ENCODE measurements at places on chromosomes 12 and 14.

DNA sequence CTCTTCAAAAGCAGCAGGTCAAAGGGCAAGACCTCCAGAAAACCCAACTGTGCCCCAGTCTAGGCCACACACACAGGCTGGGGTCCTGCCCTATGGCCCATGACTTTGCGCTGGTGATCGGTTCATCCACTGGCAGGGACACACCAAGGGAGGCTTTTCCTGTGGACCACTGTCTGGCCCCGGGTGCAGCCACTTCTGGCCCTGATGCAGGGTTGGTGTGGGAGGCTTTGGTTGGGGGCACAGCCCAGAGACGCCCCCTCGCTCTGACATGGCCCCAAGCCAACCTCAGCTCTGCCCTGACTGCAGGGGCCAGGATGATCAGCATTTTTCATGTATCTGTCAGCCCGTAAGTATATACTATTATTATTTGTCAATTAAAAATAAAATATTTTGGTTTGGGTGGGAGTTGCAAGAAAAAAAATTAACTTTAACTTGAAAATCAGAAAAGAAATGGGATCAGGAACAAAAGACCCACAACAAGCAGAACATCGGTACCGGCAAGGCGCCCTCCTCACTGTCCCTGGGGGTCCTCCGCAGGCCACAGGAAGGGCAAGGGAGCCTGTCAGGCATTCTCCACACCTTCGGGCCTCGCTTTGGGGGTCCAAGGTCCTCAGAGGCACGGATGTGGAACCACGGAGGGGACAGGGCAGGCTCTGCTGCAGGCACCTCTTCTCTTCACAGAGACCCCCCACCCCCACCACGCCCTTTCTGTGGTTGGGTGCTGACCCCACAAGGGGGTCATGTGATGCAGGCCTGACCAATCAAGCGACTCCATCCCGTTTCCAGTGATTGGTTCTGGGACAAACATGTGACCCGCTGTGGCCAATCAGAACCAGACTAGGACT, 181.5 kb upstream of the SFSWAP start:
- DNase-seq, result no peak

- no peak for DNase-seq
These were observed 162.0 kb downstream of the UNC79 start for GRCh38 chr14:93592786-93593185.

GRCh38 chr12:31224768-31225448, 101.0 kb downstream of the SINHCAF start:
- DNase-seq, result no peak

GRCh38 chr12:115859231-115859630, 418.3 kb downstream of the MED13L start:
- DNase-seq, result no peak

DNA sequence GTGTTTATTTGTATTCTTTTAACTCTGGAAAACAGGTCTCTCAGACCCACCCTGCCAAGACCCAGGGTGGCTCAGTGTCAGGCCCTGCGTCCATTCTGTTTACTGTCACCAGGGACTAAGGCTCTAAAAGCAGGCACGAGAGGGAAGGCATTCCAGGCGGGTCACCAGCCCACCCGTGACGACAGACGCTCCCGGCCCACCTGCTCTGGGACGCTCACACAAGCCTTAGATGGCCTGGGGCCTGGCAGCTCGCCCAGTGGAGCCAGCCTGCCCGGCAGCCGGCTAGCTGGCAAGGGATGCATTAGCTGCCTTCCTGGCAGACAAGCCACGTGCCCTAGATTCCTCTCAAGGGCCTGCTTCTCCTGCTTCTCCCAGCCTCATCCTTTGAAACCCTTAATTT, 9.2 kb upstream of the NUAK1 start:
- no peak for DNase-seq

DNA sequence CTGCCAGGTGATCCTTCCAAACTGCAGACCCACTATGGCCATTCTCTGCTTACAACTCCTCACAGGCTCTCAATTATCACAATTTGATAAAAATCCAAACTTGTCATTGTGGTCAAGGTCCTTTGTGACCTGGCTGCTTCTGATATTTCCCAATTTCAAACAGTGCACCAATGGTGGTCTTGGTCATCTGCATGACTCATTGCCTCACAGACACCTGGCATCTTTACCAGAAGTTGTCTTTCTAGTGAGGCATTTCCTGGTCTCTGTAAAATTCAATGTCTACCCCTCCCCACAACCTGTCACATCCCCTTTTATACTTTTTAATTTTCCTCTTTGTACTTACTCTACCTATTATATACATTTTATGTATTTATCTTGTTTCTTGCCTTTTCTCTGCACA, 17.8 kb upstream of the PAPOLA start:
- DNase-seq, result no peak

GRCh38 chr12:28489246-28489645, 299.0 kb downstream of the CCDC91 start:
- no peak for DNase-seq

DNA sequence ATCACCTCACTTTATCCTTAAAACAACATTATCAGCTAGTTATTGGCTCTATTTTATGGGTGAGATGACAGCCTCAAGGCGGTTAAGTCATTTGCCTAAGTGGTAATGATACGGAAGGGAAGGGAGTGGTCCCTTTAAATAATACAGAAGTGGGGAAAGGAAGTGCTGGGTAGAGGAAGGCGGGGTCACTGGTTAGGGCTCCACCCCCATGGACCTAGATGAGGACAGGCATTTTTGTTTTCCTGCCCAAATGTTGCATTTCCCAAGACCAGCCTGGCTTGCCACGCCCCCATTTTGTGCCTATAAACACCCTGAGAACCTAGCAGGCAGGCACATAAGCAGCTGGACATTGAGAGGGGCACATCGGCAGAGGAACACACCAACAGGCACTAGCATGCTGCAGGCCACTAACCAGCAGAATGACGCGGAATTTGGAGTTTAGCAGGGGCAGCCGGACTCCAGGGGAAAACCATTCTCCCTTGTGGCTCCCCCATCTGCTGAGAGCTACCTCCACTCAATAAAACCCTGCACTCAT, 100.9 kb downstream of the EPS8 start:
- DNase-seq, result no peak

- DNase-seq, result no peak
These were observed 22.1 kb downstream of the ZFP36L1 start for GRCh38 chr14:68770553-68771286.

DNA sequence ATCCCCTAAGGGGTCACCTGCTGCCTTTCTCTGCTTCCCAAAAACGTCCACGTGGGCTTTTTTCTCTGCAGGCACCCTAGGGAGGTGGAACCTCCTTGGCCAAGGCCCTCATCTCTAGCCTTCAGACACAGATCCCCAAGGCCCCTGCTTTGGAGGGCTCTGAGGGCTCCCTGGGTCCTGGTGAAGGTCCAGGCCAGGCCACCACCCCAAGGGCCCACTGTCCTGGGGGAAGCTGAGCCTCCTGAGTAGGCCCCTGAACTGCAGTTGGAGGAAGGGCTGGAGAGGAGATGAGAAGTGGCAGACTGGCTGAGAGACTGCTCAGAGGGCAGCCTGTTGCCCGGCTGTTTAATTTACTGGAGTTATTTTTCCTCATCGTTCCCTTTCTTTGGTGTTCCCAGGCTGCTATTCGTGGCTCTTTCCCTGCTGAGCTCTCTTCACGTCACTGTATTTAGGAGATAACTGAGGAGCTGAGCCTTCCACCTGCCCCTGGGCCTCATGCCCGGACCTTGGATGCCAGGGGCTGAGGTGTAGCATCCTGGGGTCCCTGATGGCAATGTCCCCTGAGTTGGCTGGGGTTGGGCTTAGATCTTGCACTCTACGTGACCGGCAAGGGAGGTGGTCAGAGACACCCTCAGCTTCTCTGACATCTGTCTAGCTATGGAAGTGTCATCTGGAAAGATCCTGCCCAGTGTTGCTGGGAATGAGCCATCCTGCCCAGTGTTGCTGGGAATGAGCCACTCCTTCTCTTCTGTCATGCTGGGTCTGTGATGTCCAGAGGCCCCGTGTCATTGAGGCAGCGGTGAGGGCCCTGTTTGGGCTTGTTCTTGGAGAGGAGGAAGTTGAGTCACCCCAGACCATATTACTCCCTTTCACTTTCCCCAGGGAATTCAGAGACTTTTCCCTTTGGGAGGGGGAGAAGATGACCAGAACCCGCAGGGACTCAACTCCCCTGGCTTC, 139.8 kb downstream of the TSPAN9 start:
- DNase-seq, result peak; percentile 83

- DNase-seq, result no peak
These were observed 49.7 kb downstream of the KICS2 start for GRCh38 chr12:64172143-64172970.

DNA sequence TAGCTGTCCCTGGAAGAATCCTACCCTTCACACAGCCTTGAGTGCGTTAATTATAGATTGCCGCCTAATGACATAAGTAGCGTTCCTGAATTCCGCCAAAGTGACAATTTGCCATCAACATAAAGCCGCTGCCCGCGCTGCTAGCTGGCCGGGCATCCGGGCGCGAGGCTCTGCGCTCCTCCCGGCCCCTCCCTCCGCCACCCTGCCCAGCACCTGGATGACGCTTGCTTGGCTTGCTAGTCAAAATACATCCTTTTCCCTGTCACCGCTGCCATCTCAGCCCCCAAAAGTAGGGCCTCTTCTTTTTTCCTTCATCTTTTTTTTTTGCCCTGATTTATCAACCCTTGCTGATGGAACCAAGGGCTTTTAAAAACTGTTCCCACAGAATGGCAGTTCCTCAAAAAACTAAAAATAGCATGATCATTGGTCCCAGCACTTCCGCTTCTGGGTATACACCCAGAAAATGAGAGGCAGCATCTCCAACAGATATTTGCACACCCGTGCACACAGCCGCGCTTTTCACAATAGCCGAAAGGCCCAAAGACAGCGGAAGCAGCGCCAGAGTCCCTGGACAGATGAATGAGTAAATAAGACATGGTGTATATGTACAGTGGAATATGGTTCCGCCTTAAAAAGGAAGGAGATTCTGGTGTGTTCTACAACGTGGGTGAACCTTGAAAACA, 235.2 kb downstream of the BCL11B start:
- no peak for DNase-seq

GRCh38 chr12:22332202-22332601, 2.3 kb downstream of the ST8SIA1 start:
- DNase-seq, result no peak

- DNase-seq, result no peak
These were observed 270.0 kb downstream of the DACT1 start for GRCh38 chr14:58907803-58908202.

GRCh38 chr12:109804820-109805761, 28.1 kb downstream of the TRPV4 start:
- peak; percentile 67 for DNase-seq

- no peak for DNase-seq
These were observed 77.4 kb upstream of the TMPO start for GRCh38 chr12:98437806-98438595.

- no peak for DNase-seq
These were observed 53.0 kb downstream of the LGR5 start for GRCh38 chr12:71492604-71493003.

DNA sequence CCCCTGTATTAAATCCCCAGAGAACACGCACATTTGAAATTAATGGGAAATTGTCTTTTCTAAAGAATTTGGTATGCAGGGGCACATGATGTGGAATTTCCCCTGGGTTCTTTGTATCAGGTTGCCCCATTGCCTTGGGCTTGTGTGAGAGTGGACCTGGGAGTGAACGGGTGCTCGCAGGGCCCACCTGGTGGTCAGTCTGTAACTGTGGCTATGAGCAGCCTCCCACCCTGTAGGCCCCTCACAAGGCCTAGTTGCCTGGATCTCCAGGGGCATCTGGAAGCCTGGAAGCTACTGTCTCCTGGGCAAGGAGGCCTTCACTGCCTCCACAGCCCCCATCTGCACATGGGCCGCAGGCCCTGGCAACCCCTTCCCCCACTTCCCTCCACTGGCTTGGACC, 96.7 kb downstream of the SLC25A47 start:
- DNase-seq, result no peak

DNA sequence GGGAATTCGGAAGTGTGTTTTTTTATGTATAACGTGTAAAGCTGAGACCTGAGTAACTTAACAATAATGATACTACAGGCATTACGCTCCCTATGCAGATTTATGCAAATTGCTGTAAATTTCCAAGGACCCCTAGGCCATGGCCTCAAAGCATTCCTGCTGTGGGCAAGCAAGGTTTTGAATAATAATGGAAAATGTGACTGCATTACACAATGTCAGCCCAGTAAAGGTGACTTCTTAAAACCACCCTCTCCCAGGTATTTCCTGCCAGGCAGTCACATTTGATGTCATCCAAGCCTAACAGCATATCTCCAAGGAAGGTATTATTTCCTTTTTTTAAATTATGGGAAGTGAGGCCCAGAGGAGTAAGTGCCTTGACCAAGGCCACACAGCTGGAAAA, 621.0 kb downstream of the BCL11B start:
- no peak for DNase-seq

DNA sequence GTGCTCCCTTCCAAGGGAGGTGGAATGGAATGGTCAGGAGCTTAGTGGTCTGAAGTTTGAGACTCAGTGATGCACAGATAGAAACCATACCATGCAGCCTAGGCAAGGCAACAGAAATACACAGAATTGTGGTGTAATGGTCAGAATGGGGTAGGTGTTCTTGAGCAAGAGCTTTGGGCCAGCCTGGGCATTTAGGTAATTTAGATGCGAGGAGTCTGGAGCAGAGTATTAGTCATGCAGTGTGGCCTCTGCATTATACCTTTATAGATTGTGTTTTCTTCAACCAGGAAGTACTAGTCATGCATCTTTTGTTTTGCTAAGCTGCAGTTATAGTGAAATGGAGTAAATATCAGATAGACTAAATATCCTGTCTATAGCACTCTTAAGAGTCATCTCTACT, 118.3 kb downstream of the DAAM1 start:
- peak; percentile 53 for DNase-seq

DNA sequence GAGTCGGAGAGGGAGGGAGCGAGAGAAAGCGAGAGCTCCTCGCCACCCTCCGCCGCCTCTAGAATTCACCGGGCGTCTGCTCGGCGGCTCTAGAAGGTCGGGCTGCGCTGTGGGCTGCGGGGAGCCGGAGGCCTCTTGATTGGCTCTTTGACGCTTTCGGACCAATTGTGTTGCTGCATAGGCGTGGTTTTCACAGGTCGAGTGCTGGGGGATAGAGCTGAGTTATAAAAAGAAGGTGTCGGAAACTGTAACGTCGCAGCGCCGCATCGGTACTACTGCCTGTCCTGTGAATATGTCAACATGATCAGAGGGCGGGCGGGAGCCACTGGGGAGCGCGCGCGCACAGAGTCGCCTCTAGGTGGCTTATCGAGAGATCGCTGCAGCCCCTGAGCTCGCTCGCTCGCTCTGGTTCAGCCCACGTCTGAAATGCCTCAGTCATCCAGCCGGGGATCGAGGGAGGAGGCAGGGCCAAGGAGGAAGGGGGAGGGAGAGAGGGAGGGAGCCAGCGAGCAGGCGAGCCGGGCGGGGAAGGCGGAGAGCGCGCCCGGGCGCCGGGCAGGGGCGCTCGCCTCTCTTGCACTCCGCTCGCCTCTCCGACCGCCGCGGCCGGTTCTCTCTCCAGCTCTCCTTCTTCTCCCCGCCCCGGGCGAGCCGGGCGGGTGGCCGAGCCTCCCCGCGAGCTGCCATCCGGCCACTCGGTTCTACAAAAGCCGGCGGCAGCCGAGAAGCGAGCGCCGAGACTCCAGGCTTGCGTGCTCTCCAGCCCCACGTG, at the start of gene TBX3:
Gene TBX3, minus strand, starts transcription at position 78 of the 772 bp plus-strand sequence. CDS start 975 bp downstream, outside the sequence.
- DNase-seq, result peak; percentile 88

- no peak for DNase-seq
These were observed 260.5 kb downstream of the RAD51B start for GRCh38 chr14:68079941-68080697.

Measured in urothelium cell line (cell line).